ENCODE measurements at places on chromosomes 7 and 10.

DNA sequence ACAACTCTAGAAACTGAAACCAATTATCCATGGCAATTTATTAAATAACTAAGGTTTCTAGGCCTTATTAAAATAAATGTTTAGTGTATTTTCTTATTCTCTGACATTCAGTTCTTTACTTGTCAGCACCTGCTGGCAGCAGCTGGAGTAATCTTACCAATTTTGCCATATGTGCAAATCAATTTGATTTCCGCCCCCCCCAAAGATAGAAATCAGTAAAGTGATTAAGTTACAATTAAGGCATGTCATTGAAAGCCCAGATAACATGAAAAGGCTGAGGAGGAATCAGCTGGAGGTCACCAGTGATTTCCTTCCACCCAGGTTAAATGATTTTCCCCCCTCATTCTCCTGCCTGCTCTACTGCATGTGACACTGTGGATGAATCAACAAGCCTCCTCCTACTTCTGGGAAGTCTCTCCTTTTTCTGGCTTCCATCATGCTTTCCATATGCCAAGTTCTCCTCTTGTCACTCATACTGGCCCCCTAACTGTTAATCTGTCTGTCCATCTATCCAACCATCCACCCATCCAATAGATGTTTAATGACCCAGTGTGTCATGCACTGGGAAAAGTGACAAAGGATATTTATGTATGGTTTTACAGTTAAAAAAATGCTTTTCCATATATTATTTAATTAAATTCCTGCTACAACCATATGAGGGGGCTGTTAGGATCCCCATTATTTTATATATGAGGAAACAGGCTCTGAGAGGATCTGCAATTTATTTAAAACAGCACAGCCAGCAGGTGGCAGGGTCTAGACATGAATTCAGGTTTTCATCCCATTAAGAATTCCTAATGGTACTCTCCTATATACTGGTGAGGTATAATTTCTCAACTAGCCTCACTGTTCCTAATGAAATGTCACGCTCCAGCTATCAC is 116.5 kb downstream of the ATXN7L1 start:
- DNase-seq, result peak; percentile 7

DNA sequence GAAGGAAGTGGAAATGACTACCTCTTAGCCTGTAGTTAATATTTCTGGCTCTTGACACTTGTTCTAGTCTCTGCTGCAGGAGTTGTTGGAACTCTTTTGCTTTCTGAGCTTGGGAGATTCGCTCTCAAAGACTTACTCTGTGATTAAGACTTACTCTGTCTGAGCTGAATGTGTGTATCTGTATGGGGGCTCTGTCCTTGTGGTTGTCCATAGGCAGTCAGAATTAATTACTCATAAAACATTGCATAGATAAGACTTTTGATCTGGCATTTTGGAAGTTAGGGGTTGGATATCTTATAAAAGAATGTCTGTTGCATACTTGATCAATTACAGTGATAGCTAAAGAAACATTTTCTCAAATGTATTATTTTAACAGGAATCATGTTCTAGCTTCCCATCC is 199.2 kb upstream of the KIAA1217 start:
- DNase-seq, result no peak

DNA sequence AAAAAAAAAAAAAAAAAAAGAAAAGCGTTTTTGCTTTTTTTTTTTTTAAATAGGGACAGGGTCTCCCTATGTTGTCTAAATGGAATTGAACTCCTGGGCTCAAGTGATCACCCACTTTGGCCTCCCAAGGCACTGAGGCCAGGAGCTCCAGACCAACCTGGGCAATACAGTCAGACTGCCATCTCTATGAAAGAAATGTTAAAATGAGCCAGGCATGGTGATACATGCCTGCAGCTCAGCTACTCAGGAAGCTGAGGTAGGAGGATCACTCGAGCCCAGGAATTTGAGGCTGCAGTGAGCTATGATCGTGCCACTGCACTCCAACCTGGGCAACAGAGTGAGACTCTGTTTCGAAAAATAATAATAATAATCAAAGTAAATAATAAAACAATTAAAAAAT is 16.5 kb upstream of the LMTK2 start:
- DNase-seq, result no peak

- no peak for DNase-seq
Observed at GRCh38 chr7:130341882-130342281, 2.7 kb upstream of the CPA5 start.

- no peak for DNase-seq
Observed at GRCh38 chr10:21532694-21533466, 1.2 kb upstream of the MLLT10 start.

DNA sequence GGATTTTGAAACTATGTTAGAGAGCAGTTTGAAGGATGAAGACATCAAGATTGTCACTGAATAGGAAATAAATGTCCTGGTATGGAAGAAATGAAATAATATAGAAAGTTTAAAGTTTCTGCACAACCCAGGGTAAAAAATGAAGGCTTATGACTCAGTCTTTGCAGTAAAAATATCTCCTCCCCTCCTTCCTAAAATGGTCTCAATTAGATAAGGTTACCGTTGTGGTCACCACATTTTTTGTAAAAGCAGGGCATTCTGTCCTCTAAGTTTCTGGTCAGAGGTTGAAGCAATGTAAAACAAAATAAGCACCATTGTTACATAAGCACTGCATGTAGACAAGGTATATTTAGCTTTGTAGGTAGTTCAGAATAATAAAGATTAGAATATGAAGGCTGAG is 403.5 kb downstream of the SUGCT start:
- no peak for DNase-seq

- no peak for DNase-seq
Observed at GRCh38 chr10:124622158-124622557, 122.0 kb downstream of the FAM53B start.

DNA sequence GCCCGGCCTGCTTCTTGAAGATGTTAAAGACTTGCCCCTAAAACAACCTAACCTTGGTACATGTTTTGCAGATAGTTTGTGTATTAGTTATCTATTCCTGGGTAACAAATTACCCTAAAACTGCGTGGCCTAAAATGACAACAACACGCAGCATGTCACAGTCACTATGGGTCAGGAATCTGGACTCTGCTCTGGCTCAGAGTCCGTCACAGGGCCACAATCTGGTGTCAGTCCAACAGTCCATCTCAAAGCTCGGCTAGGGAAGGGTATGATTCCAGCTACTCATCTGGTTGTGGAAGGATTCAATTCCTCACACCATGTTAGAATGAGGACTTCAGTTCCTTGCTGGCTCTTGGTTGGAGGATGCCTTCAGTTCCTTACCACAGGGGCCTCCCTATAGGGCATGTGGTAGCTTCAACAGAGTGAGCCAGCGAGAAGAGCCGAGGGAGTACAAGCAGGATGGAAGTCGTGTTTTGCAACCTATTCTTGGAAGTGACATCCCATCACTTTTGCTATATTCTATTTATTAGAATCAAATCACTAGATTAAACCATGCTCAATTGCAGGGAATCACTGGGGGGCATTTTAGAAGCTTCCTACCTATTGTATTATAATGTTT is 71.3 kb downstream of the ANLN start:
- no peak for DNase-seq

- DNase-seq, result no peak
Observed at GRCh38 chr7:2010551-2011265, 222.0 kb downstream of the MAD1L1 start.

Data from stimulated activated CD4-positive, alpha-beta T cell treated with anti-CD3 and anti-CD28 coated beads, Interleukin-2, amount 100 ng/mL, for 4 hours (primary cell).